ENCODE measurements at places on chromosomes 4 and X.

DNA sequence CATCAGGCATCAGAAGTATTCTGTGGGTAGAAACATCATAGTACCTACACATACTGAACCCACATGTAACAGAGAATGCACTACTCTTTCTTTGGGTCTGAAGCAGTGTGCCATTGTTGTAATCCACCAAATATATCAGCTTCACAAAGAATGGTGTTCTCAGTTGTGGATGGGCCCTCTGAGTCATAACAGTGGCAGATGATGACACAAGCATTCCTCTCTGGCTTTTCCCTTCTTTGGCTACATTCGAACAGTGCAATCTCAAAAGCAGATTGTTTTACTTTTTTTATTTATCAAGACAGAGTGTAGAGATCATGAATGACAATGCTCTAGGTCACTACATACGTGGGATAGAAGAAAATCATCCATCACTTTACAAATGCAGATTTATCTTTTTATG is 247.2 kb upstream of the EPHA5 start:
- no peak for DNase-seq

- no peak for DNase-seq
These were observed 50.7 kb upstream of the SPRY1 start for GRCh38 chr4:123345935-123346300.

GRCh38 chrX:153463556-153463955 is 6.8 kb downstream of the HAUS7 start:
- DNase-seq, result no peak

- DNase-seq, result no peak
These were observed 83.8 kb downstream of the CCKAR start for GRCh38 chr4:26406346-26406975.

DNA sequence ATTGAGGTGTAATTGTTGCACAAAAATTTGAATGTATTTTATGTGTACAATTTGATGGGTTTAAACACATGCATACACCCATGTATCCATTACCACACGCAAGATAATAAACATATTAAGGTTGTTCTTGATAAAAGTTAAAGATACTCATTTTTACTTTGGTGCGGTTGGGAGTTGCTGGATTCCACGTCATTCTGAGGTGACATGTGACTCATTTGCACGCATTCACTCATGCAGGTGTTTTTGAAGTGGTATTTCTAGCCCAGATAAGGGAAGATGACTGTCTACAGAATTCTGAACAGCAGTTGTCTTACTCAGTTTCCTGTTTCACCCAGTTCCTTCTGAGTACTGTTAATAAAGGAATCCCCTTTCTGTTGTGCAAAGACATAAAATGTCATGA is 142.0 kb downstream of the RTL3 start:
- peak; percentile 44 for DNase-seq

DNA sequence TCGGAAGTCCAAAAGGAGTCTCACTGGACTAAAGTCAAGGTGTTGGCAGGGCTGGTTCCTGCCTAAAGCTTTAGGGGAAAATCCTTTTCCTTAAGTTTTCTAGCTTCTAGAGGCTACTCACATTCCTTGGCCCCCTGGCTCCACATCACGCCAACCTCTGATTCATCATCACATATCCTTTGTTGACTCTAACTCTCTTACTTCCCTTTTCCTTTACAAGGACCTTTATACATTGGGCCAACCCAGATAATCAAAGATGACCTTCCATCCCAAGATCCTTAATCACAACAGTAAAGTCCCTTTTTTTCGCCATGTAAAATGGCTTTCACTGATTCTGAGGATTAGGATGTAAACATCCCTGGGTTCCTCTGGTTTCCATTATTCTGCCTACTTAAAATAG is 146.4 kb upstream of the DCAF8L1 start:
- no peak for DNase-seq
